ENCODE measurements at places on chromosomes 7 and 10. TPM values are rescaled to one million over a fixed set of nuclear protein-coding genes. Genes with fewer than 3 reads are reported as not detected.

GRCh38 chr7:131007439-131008330 is 273.7 kb upstream of the KLF14 start:
- no peak for DNase-seq

- no peak for DNase-seq
These were observed 133.7 kb upstream of the TNS3 start for GRCh38 chr7:47715631-47716068.

DNA sequence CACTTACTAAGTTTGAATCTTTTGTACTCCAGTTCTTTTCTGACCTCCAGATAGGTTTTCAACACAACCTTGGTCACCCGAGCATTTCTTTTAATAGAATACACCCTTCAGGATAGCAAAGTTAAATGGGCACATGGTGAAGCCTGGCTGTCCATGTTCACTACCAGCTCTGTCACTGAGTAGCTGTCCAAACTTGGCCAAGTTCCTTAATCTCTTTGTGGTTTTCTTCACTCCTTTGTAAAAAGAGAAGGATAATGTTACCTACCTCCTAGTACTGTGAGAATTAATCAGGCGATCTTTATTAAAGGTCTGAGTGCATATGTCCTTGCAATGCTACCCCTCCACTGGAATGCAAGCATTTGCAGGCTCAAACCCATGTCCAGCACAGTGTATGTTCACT is 128.1 kb upstream of the PTPRZ1 start:
- DNase-seq: no peak

GRCh38 chr7:157719008-157719682 is 382.3 kb downstream of the DNAJB6 start:
- peak; percentile 57 for DNase-seq

- DNase-seq: no peak
These were observed 81.3 kb upstream of the SFMBT2 start for GRCh38 chr10:7491949-7492659.

DNA sequence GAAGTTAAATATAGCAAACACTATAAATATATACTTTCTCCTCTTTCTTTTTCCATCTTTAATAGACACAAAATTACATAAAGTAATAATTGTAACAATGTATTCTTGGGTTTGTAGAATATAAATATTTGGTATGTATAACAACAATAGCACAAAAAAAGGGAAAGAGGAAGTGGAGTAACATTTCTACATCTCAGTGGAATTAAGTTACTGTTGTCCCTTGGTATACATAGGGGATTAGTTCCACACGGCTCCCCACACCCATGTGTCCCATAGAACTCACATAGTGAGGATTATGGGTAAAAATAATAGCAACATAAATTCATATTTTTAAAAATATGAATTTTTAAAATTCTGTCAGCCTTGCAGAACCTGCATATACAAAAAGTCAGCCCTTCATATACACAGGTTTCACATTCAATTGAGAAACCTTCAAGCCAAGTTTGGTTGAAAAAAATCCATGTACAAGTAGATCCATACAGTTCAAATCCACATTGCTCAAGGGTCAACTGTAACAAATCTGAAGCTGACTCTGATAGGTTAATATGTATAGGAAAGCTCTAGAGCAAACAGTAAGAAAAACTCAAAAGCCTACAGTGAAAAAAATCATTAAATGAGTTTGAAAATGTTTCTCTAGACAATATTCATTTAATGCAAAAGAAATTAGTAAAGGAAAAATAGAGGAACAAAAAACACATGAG is 92.4 kb downstream of the HYCC1 start:
- DNase-seq: no peak

GRCh38 chr7:51111241-51111940 is 205.2 kb downstream of the COBL start:
- DNase-seq: no peak

The UBTD1 gene
- total RNA-seq: 25.5 TPM

The BZW2 gene
- total RNA-seq: 285 TPM

The TAS2R4 gene
- 0.54 TPM for total RNA-seq

- no peak for DNase-seq
These were observed 139.1 kb upstream of the RHEB start for GRCh38 chr7:151658778-151659177.

DNA sequence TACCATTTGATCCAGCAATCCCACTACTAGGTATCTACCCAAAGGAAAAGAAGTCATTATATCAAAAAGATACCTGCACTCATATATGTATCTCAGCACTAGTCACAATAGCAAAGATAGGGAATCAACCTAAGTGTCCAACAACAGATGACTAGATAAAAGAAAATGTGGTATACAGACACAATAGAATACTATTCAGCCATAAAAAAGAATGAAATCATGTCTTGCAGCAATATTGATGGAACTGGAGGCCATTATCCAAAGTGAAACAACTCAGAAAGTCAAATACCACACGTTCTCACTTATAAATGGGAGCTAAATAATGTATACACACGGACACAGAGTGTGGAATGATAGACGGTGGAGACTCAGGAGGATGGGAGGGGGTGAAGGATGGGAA is 146.0 kb downstream of the PARD3 start:
- no peak for DNase-seq

The CPVL gene
- 86.9 TPM for total RNA-seq

DNA sequence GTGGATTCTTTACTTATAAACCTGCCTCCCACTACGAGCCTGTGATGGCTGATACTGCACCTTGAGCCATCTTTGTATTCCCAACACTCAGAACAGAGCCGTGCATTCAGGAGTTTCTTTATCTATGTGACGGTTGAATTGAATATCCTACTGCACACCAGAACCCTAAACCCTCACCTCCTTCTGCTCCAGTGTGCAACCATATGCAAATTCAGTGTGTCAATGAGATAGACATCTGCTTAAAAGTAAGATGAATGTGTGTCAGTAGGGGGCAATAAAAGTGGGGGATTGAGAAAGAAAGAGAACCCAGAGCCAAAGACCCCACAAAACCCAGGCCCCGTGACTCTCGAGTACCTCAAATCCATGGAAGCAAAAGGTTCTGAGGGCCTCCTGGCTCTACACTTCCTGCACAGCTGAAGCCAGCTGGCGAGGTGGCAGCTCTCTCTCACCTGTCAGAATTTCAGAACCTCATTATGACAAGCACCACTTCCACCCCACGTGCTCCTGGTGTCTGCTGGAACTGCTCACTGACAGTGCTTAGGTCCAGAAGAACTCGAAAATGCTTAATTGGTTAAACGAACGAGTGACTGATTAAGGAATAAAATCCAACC is 143.3 kb upstream of the GPR26 start:
- no peak for DNase-seq

DNA sequence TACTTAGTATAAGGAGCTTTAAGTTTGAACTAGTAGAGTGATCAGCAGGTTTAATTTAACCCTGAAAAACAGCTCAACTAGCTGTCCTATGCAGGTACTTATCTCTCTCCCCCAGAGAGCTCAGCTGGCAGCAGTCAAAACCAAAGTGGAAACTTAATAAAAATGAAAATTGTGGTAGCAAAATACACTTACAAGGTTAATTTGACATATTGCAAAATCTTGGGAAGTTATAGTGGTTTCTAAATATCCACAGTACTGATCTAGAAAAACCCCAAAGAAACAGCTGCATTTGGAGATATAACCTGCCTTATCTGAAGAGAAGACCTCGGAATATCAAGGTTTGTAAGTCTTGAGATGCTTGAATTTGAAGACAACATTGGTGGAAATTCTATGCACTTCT is 269.2 kb downstream of the RNLS start:
- no peak for DNase-seq

DNA sequence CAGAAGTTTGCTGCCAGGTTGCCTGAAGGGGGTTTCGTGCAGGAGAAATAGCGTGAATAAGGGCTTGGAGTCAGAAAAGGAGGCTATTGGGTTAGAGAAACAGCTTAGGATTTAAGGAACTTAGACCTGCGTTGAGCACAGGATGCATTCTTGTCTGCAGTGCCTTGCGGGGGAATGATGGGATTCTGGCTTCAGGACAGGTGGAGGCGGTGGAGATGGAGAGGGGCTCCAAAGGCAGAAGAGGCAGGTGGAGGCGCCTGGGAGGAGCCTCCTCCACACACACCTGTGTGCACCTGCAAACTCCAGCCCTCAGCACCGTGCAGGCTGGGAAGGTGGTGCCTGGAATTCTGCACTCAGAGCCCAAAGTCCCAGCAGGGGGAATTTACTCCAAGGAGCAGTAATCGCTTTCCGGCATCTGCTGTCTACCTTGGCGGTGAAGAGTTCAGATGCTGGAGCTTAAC is 1.8 kb downstream of the CLIP2 start:
- no peak for DNase-seq

The CYP26C1 gene
- not detected for total RNA-seq

- DNase-seq: peak; percentile 71
These were observed 7.2 kb downstream of the C10orf90 start for GRCh38 chr10:126663328-126663727.

- no peak for DNase-seq
These were observed 29.0 kb downstream of the CUL1 start for GRCh38 chr7:148727501-148728278.

DNA sequence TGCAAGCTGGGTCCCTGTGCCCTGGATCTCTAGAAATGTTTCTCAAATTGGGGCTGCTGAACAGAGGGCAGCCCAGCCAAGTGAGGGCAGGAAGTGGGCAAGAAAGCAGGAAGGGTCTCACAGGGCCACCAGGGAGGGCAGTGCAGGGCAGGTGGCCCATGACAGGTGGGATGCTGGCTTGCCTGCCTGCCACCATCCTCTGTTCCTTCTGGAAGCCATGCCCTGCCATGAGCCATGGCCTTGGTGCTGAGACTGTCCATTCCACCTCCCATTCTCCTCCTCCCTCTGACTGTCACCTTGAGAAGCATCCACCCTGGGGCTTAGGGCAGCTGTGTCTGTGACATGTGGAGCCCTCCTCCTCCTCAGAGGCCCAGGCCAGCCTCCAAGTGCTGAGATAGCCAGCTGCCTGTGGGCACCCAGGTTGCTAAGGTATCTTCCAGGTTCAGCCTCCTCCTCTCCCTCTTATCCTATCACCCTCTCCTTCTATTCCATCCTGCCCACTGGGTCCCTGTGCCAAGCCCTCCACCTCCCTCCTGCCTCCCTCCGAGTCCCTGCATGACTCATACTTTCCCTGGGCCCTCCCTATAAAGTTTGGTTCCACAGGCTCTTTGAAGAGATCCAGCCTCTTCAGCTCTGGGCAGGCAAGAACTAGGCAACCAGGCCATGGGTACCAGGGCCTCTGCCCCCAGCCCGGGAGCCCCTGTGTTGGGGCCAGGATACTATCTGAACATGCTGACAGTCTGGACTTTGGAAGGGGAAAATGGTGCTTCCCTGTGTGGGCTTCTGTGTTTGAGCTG is 1.3 kb downstream of the VSIR start:
- DNase-seq: peak; percentile 89

DNA sequence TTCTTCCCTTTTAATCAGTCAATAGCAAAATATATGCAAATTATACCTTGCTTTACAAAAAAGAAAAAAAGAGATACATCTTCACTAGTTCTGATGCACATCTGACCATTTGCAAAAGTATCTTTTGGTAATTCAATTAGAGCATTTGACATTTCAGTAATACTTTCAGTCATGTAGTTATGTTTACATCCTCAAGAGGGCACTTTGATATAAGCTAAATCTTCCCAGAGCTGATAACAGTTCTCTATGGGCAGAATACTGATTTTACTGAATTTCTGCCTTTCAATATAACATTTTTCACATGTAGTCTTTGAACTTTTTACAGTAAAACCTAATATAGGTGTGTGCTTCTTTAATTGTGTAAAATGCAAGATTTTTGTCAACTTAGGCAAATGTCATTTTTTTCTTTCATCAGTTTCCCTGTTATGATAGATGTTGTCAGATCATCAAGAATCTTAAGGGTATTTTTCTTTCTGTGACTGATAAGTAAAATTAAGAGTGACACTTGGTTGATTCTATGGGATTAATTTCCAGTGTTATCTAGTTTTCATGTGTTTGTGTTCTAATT is 703.5 kb upstream of the SEMA3D start:
- DNase-seq: no peak

GRCh38 chr7:81767926-81768325 is 1.9 kb downstream of the HGF start:
- DNase-seq: no peak

- DNase-seq: no peak
These were observed 135.7 kb downstream of the DYNC2I1 start for GRCh38 chr7:158991824-158992621.

DNA sequence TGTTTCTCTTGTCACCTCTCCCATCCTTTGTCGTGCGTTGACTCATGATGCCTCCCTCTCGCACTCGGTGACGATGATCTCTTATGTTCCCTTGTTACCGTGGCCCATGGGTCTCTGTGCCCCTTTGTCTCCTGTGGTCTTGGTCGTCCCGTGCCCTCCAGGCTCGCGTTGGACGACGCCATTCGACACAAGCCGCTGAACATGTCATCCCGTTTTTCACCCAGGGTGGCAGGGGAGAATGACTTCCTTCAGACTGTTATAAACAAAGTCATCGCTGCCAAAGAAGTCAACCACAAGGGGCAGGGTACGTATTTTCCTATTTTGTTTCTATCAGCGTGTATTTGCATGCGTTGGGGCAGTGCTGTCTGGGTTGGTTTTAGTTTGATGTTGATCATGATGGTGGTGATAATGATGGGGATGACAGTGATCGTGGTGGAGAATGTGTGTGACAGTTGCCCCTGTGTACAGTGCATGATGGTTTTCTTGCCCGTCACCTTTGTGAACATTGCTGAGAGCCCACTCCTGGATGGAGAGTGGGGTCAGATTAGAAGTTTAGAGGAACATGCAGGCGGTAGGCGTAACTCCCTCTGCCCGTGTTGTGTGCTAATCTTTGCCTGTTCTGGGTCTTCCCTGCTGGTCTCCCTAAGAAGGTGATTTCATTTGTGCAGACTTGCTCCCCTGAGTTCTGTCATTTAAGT is 107.0 kb downstream of the DOCK1 start:
- no peak for DNase-seq
